ENCODE measurements at places on chromosomes 6 and 20.

- no peak for DNase-seq
Measured at GRCh38 chr6:21524201-21524600, 69.3 kb upstream of the SOX4 start.

GRCh38 chr6:30918670-30919069, 4.6 kb downstream of the VARS2 start:
- DNase-seq: no peak

DNA sequence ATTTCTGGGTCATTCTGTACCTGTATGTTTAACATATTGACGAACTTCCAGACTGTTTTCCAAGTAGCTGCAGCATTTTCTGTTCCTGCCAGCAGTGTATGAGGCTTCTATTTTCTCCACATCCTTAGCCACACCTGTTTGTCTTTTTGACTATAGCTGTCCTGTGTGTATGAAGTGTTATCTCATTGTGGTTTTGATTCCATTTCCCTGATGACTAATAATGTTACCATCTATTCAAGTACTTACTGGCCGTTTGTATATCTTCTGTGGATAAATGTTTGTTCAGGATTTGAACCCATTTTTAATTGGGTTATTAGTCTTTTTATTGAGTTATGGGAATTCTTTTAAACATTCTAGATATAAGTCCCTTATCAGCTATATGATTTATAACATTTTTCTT, 95.2 kb downstream of the JAG1 start:
- DNase-seq: peak; percentile 60

- no peak for DNase-seq
Measured at GRCh38 chr20:1368448-1369199, 24.2 kb downstream of the FKBP1A start.

- no peak for DNase-seq
Measured at GRCh38 chr6:87558446-87558845, 31.3 kb downstream of the RARS2 start.

- no peak for DNase-seq
Measured at GRCh38 chr6:29087213-29087612, at the start of gene OR2B3. OR2B3 (minus strand) TSS chr6:29087313; CDS start chr6:29087248, 65 bp downstream.

All from activated CD4-positive, alpha-beta T cell treated with anti-CD3 and anti-CD28 coated beads, Interleukin-10, Interleukin-2, amounts not matched to agents 100 ng/mL and 50 ng/mL, durations not matched to agents 16 hours and 8 hours (primary cell).